ENCODE measurements at places on chromosomes 7 and 10.

DNA sequence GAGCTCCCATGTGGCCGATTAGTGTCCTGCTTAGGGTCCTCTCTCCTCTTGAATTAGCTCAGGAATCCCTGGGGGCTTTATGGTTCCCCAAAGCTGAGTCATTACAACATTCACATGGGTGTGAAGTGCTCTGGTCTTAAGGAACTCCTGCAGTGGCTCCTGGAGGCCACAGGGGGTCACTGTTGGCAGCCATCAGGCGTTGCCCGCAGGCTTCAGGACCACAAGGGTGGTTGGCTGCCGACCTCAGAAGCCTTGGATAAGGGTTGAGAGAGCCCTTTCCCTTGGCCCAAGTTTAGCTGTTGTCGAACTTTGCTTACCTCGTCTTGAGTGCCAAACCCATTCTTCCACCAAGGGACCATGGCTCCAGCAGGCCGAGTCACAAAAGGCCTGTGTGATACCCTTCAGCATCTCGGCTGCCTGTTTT, 61.7 kb downstream of the SH2D4B start:
- DNase-seq = no peak

DNA sequence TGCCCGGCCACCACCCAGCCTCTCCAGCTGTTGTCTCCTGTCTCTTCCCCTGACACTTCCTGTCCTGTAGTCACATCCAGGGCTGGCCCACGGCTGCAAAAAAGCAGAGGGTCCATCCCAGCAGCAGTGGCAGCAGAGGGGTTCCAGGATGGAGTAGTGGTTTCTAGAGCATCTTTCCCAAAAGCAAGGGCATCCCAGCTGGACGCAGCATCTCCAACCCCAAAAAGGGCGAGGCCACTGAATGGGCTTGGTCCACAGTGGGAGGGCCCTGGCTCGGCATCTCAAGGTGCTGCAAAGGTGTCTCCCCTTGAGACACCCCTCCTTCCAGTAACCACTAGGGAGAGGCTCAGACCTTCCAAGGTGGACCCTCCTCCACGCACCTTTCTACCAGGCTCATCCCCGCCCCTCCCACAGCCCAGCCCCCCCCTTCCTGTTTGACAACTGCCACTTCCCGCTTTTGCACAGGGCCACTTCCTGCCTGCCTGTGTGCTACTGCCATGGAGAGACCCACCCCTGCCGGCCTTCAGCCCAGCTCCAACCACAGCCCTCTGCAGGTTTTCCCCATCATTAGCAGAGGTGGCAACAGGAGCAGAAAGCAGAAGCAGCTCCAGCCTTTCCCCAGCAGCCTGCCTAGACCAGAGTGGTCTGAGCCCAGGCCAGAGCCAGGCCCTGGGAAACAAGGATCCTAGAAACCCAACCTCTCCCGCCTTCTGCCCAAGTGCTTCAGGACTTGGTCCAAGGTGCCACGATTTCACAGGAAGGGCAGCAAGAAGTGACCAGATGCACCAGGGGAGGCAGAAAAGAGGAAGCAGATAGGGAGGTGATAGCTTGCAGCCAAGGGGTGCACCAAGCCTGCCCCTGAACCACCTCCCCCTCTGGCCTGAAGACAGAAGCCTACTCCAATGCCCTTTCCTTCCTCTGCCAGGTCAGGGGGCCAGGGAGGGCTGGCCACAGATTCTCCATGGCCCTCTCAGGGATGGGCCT, 8.6 kb downstream of the CAMK2G start:
- peak; percentile 44 for DNase-seq

- no peak for DNase-seq
Observed at GRCh38 chr7:57772126-57772924, 322.3 kb downstream of the ZNF716 start.

DNA sequence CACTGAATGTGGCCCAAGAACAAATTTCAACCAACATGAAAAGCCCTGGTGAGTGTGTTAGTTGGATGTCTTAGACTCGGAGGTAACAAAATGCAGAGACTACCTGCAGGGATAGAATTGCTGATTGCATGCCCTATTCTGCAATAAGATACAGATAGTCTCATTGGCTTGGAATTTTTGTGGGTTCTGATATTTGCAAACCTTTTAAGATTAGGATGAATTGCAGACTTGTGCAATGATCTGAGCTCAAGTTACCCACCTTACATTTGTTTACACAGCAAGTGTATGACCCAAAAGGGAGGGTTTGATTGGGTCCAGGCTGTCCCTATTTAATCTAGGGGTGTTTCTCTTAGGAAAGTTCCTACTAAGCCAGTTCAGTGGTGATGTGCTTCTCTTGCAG, 45.4 kb downstream of the GPR37 start:
- no peak for DNase-seq

DNA sequence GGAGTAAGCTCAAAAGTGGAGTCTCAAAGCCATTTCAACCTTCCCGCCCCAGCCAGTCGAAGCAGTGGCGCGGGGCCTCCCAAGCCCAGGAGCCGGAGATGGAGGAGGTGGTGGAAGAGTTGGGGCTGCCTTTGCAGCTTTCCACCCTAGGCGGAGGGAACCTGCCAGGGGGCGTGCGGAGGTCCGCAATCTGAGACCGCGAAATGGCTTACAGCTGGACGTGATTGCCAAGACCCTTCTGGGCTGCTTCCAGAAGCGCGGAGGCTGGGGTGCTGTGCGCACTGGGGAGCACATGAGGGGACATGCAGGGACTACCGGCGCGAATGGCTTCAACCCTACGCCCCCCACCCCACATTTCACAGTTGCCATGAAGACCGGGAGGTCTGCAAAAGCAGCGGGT, 86.2 kb downstream of the PRR15 start:
- no peak for DNase-seq

DNA sequence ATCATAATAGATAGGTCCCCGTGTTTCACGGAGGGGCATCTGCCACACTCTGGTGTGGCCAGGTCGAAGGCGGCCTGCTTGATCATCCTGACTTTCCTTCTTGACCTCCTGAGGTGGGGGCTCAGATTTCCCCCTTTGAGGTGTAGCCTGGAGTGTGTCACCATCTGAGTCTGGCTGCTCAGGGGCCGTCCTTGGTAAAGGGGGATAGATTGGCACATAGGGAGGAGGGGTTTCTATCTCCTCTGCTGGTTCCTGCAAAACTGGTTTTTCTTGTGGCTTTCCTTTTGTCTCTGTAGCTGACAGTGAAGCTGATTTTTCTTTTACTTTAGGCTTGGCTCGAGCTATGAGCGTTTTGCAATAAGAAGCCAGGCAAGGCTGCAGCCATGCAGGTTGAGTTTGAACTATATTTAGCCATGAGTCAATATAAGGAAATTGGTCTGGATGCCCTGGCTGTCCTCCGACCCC, 7.1 kb upstream of the ZNF117 start:
- no peak for DNase-seq

GRCh38 chr7:107318523-107319160, 149.8 kb downstream of the HBP1 start:
- no peak for DNase-seq

GRCh38 chr10:91758303-91759146, 39.7 kb upstream of the TNKS2 start:
- no peak for DNase-seq

DNA sequence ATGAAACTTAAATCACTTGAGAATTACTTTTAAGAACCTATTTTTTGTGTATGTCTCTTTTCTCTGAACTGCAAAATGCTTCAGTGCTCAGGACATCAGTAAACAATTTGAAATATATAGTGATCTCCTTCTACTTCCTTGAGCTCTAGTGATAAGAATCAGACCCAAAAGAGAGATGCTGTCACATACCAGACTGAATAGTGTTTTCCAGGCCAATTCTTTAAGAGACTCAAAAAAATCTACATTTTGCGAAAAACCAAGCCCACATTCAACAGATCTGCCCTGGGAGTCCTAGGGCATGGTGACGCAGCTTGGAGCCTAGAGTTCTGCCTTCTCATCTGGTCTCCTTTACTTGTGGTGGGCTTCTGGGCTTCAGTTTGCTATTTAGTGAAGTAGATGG, 72.1 kb upstream of the SLC13A1 start:
- no peak for DNase-seq

DNA sequence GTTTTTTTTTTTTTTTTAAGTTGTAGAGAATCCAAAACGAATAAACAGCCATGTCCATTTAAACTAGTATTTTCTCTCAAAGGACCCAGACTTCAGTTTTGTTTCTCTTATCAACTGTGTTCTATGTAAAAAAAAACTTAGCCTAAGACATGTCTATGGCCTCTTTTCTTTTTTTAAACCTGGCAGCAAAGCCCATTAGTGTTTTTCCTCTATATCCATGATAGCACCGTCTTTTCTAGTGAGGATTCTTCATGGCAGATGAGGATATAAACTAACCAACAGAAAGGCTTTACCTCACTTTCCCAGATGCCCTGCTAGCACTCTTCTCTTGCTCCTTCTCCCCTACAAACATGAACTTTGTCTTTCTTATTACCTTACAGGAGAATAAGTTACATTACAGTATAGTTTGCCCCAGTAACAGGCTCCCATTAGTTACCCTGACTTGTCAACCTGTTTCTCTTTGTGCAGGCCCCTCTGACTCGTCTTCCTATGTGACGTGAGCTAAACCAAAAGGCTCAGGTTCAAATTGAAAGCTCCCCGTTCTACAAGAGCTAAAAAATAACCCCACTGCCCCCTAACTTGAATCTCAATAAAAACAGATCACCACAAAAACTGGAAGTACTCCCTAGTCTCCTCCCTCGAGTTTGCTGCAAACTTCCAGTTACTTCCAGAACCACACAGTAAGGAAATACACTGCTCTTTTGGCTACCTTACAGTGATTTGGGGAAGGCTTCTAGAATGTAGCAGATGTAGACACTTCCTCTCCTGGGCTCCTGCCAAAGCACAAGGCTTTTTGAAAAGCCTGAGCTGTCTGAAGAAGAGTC, 20.1 kb downstream of the P4HA1 start:
- no peak for DNase-seq

GRCh38 chr7:97407106-97407505, 289.6 kb downstream of the SDHAF3 start:
- DNase-seq = no peak

DNA sequence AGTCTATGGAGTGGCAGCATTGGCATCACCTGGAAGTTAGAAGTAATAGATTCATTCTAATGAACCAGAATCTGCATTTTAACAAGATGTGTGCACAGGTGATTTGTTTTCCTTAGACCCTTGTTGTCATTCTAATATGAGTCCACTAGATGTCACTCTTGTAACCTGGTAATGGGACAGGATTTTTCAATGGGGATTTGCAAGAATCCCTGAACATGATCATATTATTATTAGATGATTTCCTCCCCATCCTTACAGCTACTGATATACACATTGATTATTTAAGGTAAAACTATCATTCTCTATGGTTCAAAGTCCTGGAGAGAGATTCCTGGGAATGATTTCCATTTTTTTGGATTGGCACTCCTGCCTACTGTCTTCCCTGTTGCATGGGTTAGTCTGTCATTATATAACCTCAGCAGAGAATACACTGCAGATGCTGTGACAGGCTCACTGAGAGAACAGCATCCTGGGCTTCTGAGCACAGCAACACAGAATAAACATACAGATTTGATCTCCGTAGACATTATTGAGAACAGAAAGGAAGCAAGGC, 194.9 kb downstream of the SUGCT start:
- DNase-seq = no peak

DNA sequence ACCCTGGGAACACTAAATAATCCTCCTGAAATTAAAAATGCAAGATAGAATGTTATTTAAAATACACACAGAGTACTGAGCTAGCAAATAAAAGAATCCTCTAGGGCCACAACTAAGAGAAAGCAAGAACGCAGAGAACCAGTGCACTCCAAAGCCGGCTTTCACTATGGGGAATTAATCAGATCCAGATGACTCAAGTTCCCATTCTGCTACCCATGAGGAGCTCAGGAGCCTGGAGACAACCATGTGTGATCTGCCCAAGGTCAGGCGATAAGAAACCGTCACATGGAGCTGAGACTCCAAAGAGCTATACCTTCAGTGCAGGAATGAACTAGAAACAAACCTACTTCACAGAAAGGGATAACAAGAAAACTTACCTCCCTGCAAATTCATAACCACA, 19.5 kb upstream of the CYREN start:
- DNase-seq = no peak

DNA sequence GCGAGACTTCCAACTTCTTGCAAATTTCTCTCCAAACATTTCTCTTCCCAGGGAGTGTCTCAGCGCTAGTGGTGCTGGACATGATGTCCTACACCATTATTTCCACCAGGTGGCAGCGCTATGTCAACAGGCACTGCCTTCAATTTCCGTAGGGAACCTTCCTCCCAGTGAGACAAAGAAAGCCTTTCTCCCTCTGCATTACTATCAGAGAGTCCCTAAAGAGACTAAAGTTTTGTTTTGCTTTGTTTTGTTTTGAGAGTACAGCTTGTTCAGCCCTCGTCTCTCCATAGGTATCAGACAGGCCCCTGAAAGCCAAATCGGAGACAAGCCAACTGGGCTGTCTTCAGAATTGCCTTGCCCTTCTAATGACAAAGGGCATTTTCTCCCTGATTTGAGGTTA, 44.2 kb upstream of the GGCT start:
- DNase-seq = peak; percentile 1

GRCh38 chr10:86262688-86263181, 103.9 kb downstream of the GRID1 start:
- DNase-seq = no peak
